ENCODE measurements at places on chromosomes 3 and 15.

DNA sequence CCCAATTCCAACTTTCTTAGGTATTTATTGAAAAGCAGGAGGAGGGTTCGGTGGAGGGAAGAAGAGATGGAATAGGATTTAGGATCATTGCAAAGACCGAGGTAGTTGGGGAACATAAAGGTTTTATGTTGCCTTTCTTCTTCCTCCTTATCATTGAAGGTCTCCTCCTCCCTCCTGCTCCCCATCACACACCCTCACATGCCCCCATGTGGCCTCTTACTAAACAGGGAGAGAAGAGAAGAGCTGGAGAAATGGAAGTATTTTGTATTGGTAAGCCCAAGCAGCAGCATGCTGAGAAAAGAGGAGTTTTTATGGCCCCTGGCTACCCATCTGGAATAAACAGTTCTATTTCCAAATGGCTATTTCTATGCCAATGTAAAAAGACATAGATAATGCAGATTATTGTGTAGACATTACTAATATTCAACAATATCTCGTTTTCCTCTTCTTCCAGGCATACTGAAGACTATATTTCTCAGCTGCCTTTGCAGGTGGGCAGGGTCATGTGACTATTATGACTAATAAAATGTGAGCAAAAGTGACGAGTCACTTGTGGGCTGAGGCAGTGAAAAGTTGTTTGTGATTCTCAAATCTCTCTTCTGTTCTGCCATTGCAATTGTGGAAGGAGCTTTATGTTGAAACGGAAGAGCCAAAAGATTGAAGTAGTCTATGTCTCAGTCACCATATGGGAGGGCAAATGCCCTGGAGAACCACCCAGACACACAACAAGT lies 5.2 kb upstream of the GPR176 start:
- no peak for DNase-seq

DNA sequence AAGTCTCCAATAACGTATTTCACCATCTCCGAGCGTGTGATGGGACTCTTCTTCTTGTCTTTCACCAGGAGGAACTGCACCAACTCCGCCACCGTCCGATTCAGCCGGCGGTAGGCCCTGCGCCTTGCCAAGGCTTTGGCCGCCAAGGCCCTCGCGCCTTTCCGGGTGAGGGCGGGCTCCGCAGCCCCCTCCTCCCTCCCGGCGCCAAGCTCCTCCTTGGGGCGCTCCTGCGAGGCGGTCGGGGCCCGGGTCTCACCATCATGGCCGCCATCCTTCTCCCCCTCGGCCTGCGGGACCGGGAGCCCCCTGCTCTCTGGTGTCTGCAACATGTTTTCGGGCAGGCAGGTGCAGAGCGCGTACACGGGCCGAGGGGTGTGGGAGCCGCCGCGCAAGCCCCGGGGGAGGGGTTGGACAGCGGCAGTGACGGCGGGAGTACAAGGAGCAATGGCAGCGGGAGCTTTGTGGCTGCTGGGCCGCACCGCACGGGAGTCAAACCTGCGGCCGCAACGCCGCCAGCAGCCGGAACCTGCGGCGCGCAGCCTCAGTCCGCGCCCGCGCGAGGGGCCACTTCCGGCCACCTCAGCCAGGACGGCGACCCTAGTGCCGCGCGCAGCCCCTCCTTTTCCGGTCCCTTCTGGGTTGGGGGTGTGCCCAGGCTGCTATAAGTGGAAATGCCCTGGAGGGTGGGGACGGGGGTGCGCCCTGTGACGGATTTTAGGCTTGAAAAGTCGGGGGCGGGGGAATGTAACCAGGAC lies at the start of gene MAGEF1:
Gene MAGEF1, minus strand, starts transcription at position 572 of the 755 bp plus-strand sequence. Its CDS starts 243 bp downstream, at position 329.
- DNase-seq = peak; percentile 47

GRCh38 chr15:63946524-63947065 lies 99.7 kb downstream of the DAPK2 start:
- no peak for DNase-seq

DNA sequence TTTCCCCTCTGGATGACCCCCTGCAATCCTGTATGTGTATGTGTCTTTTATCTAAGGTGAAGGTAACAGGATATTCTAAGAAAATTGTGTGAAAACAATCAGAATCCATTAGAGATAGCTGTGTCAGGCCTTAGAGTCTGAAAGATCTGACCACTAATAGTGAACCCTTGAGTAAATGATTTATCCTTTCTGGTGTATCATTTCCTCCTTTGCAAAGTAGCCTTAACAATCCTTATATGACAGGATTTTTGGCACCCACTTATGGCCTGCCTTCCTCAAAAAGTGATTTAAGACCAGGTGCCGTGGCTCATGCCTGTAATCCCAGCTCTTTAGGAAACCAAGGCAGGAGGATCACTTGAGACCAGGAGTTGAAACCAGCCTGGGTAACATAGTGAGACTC lies 110.2 kb downstream of the RBPMS2 start:
- no peak for DNase-seq

GRCh38 chr3:137695351-137695750 lies 68.8 kb upstream of the SOX14 start:
- no peak for DNase-seq

DNA sequence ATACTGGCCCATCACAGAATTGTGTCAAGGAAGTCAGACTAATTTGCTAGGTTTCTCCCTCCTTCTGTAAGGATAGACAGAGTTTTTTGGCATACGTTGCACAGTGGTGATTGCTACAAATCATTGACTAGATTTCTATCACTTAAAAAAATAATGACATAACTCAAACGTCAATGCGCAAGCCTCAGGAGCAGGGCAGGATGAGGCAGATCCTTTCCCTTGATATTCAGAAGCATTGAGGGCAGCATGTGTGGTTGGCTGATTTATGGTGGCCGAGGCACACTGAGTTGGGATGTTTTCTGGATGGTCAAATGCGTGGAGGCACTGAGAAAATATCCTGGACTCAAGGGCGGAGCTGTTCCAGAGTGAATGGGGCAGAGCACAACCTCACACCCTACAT lies 14.4 kb downstream of the THSD4 start:
- no peak for DNase-seq

DNA sequence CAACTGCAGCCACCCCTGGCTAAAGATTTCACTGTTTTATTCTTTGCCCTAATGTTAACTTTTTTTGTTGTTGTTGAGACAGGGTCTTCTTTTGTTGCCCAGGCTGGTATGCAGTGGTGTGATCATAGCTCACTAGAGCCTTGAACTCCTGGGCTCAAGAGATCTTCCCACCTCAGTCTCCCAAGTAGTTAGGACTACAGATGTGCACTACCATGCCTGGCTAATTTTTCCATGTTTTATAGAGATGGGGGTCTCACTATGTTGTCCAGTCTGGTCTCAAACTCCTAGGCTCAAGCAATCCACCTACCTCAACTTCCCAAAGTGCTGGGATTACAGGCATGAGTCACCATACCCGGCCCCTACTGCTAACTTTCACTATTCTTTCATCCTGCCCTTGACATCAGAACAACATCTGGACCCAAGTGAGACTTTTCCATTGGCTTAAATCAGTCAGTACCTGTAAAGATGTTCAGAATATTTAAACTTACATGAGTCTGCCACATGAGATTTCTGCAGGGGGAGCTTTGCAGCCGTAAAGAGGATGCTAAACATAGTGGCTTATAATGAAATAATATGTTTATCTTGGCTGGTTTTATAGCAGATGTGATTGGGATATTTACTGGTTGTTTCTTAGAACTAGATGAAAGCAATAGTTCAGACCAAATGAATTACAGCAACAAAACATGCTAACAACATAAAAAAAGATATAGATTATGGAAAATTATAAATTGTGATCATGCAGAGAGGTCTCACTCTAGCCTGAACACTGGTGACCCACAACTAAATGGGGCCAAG lies 73.6 kb downstream of the HMG20A start:
- DNase-seq = no peak

DNA sequence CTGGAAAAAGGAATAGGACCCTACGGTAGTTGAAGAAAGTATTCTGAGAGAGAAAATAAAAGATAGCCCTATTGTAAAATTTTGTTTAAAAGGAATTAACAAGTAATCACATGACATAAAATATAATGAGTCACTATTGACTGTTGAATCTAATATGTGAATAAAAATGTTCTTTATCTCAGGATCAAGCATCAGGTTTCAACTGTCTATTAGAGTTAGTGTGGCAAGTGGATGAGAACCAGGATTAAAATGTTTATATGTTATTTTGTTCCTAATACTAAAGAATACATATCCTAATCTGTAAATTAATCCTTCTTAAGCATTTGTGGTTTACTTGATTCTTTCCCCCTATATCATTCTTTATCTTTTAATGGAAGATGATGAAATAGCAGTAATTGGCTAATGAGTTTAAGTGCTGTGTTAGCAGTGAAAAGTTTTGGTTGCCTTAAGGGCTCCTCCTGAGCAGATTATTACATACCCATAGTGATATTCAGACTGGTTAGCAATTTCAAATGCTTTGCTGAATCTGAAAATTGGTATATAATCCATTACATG lies 101.8 kb upstream of the BCHE start:
- DNase-seq = no peak

GRCh38 chr15:67746022-67746421 lies 79.3 kb upstream of the SKOR1 start:
- DNase-seq = no peak

GRCh38 chr15:38071211-38071972 lies 137.0 kb downstream of the TMCO5A start:
- no peak for DNase-seq

- DNase-seq = no peak
Measured at GRCh38 chr3:72786668-72787067, 61.6 kb downstream of the SHQ1 start.

DNA sequence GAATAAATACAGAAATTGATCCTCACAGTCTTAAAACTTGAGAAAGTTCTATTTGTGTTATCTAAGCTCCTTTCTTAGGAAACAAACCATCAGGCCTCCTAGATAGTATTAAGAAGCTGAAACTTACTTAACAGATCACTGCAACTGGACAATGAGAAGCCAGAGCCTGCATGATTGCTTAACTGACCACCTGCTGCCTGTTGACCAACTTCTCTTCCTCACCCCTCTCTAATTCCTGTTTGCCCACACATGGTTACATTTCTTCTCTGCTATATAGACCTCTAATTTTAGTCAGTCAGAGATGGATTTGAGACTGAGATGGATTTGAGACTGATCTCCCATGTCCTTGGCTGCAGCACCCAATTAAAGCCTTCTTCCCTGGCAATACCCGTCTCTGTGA lies 13.5 kb downstream of the CCPG1 start:
- no peak for DNase-seq

DNA sequence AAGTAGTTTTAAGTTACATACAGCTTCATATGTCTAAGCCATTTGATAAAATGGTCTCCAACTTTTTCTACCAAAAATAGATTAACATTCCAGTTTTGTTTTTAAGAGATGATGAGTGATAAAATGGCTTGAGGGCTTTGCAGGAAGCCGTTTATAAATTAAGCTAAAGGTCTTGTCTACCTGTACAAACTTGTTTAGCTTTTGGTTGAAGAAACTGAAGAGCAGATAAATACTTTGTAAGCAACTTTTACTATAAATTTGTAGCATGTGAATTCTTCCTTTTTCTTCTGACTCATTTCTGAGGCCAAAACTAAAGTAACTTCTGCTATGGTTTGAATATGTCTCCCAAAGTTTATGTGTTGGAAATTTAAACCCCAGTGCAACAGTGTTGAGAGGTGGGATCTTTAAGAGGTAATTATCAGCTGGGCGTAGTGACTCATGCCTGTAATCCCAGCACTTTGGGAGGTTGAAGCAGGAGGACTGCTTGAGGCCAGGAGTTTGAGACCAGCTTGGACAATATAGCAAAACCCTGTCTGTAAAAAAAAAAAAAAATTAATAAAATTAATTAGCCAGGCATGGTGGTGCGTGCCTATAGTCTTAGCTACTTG lies 8.2 kb upstream of the NEDD4 start:
- no peak for DNase-seq

DNA sequence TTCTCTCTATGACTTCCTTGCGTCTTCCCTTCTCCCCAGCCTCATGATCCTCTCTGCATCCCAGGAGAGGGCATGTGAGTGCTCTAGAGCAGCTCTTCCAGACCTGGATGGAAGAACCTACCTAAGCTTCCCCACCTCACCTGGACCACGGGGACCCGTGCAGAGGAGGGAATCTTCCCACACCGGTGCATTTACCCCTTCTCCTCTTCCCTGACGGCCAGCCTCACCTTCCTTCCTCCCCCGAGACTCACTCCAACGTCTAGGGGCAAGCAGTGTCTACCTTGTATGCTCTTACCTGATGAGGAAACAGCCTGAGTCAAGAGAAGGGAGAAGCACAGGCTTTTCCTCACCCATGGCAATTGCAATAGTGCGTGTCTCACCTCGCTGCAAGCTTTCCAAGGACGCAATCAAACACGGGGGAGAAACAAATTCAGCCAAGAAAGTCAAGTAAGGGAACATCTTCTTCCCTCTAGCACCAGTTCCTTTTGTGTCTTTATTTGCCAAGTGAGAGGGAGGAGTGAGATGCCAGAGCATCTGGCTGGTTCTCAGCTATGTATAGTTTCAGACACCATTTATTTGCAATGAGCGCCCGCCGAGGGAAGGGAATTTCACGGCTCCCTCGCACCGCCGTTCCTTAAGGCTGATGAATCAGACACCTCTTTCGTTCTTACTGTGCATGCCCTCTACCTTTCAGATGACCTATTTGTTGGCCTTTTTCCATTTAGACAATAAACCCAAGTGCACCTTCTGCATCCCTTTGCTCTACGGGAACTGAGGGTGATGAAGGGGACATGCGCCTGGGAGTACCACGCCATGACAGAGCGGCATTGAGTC lies 1.8 kb upstream of the CCR9 start:
- no peak for DNase-seq

DNA sequence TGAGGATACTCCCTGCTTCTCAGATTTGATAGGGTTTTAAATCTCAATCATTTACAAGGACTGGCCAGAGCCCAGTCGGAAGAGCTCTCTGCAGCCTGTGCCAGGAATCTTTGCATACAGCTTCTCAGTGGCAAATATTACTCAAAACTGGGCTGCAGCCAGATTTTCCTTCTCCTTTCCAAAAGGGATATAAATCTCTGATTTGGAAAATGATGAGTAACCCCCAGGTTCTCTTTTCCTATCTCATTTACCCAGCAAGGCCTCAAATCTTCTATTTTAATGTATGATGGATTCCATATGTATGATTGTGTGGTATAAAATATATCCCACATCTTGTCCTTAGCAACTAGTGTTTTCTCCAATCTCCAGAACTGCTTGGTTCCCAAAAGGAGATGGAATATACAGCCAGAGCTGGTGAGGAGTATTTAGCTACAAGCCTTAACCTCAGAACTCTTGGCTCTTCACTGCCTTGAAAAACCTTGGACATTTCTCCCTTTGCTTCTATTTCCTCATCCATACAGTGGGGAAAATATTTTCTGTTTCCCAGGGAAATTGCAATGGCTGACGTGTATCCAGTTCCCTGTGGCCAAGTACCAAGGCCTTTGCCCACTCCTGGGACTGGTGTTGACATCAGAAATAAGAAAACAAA lies 114.4 kb downstream of the ATG7 start:
- no peak for DNase-seq

DNA sequence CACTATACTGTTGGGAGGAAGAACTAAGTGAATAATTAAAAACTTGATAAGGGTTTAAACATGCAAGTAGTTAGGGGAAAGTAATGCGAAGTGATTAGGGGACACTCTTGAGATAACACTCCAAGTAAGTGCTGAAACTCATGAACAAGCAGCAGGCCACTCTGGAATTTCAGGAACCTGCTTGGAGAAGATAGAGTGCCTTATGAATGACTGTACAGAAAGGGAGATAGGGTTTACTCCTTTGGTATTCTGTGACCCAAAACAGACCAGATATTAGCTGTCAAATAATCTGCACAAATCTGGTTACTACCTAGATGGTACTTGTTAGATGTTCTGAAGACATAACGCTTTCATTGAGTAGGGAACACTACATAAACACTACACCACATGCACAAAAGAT lies 85.6 kb downstream of the FRMD4B start:
- no peak for DNase-seq
